ENCODE measurements at places on chromosomes 6 and 20. TPM values are rescaled to one million over a fixed set of nuclear protein-coding genes. Genes with fewer than 3 reads are reported as not detected.

DNA sequence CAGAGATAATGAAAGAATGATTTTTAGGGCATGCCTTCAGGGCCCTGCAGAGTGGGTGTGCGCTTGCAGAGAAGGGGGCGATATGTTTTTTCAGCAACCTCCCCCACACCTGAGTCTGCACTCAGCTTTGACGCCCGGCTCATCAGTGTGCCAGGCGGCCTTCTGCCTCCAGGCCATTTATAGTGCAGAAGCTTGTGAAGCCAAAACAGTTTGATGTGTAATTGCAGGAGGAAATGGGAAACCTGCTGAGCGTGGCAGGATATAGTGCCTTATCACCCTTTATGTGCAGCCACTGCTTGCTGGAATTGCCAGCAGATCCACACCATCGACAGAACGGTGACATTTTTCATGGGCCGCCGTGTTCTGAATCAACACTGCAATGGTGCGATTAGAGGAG lies 178.2 kb downstream of the CDH4 start:
- no peak for DNase-seq

DNA sequence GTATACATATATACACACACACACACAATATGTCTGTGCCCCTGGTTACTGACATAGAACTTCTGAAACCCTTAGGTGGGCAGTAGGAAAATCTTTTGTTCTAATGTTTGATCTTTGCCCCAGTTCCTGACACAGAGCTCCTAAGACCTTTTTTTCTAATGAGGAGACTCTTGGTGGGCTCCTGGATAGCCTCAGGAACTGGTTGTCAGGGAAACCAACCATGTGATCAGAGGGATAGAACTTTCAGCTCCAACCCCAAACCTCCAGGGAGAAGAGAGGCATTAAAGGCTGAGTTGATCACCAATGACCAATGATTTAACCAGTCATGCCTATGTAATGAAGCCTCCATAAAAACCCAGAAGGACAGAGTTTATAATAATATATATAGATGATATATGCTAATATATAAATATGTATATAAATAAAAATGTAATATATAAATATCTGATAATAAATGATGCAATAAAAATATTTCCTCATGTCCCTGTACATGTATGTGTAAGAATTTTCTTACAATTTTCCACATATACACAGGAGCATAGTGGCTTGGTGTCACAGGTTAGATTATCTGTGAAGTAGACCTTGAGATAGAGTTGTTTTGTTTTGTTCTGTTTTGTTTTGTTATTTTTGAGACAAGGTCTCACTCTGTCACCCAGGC lies 93.3 kb downstream of the GPX5 start:
- no peak for DNase-seq

GCNT2 gene
- 42.9 TPM for total RNA-seq

- DNase-seq: no peak
Measured at GRCh38 chr20:54356801-54357200, 118.6 kb upstream of the DOK5 start.

DZANK1 gene
- total RNA-seq: 1.2 TPM

DNA sequence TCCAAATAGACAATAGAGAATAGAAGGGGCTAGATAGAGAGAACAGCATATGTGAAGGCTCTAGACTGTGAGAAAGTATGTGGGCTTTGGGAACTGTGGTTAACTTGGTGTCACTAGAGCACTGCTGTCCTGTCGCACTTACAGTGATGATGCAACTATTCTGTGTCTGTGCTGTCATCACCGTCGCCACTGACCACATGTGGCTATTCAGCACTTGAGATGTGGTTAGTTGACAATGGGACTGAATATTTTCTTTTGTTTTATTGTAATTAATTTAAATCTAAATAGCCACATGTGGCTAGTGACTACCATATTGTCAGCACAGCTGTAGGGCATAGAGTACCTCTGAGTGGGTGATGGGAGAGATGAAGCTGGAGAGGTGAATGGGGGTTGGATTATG lies 39.0 kb upstream of the IFNGR1 start:
- no peak for DNase-seq

GRCh38 chr20:37920679-37921322 lies 17.9 kb downstream of the VSTM2L start:
- DNase-seq: no peak
